ENCODE measurements at places on chromosomes 12 and 14. TPM values are rescaled to one million over a fixed set of nuclear protein-coding genes. Genes with fewer than 3 reads are reported as not detected.

The GLT1D1 gene
- total RNA-seq: 0.19 TPM

DNA sequence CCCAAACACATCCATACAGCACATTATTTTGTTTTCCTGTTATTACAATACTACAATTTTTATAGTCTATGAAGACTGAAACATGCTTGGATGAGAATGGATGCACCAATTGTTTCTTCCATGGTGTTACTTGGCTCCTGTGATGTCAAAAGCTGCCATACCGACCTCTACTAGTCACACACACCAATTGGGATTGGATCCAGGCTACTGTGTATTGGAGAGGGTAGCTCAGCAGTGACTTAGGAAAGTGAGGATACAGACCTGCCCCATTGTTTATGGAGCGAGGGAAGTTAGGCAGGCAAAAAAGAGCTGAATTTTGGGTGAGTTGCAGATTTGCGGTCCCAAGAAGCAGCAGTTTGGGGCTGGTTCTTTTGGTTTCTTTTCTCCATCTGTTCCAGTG lies 30.8 kb upstream of the AKAP6 start:
- no peaks in the 10 kb centered on the region for H3K27me3 ChIP-seq
- no peak overlapping the region for H3K27ac ChIP-seq
- H3K36me3 ChIP-seq: no peaks in the 10 kb centered on the region
- no peak for DNase-seq
- no peaks in the 10 kb centered on the region for H3K4me1 ChIP-seq

- no peak overlapping the region for H3K27ac ChIP-seq
- no peaks in the 10 kb centered on the region for H3K36me3 ChIP-seq
- no peak for DNase-seq
- no peaks in the 10 kb centered on the region for H3K4me1 ChIP-seq
Measured at GRCh38 chr14:73599499-73599898, 7.8 kb downstream of the ACOT4 start.

GRCh38 chr12:65868878-65869277 lies 44.6 kb downstream of the HMGA2 start:
- no peak overlapping the region for H3K27ac ChIP-seq
- no peak overlapping the region for H3K4me3 ChIP-seq
- no peaks in the 10 kb centered on the region for H3K27me3 ChIP-seq
- no peaks in the 10 kb centered on the region for H3K36me3 ChIP-seq

The A2M gene
- 58.7 TPM for total RNA-seq

- H3K27ac ChIP-seq: no peak overlapping the region
- no peaks in the 10 kb centered on the region for H3K27me3 ChIP-seq
- H3K4me1 ChIP-seq: peaks cover 15% of the 10 kb centered on the region
- no peaks in the 10 kb centered on the region for H3K36me3 ChIP-seq
- H3K4me3 ChIP-seq: peak overlapping the region; percentile 83
Measured at GRCh38 chr12:107761502-107761904, 566 bp upstream of the PRDM4 start.

DNA sequence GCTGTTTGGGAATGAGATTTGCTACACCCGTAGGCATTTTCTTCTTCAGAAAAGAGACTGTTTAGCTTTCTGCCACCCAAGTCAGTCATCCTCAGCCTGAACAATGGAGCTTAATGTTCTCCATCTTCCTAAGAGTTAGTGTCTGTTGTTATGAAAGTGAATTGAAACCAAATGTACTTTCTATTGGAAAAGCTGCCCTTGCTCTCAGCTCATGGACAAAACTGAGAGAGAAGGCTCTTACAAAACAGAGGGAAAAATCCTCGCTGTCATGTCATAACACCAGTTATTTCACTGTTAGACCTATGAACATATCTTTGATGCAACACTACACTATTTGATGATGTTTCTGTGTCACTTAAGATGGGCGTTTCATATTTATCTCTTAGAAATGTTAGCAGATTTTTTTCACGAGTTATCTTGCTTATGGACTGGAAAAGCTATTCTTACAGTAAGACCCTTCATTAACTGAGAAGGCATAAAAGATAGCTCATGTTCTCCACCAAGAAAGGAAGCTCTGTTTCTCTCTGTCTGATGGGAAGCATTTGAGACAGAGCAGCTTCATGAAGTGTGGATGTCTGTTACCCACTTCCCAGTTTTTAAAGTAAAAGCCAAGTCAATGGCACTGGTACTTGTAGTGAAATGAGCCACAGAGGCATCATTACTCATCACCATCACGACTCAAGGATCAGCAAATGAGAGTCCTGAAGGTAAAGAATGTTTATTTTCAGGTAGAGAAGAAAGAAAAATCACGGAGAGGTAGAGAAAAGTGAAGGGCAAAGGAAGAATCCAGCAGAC lies 483.9 kb downstream of the ZFP36L1 start:
- DNase-seq: no peak
- no peaks in the 10 kb centered on the region for H3K27me3 ChIP-seq
- peak overlapping the region; percentile 86 for H3K27ac ChIP-seq
- no peak overlapping the region for H3K4me3 ChIP-seq
- no peaks in the 10 kb centered on the region for H3K36me3 ChIP-seq

DNA sequence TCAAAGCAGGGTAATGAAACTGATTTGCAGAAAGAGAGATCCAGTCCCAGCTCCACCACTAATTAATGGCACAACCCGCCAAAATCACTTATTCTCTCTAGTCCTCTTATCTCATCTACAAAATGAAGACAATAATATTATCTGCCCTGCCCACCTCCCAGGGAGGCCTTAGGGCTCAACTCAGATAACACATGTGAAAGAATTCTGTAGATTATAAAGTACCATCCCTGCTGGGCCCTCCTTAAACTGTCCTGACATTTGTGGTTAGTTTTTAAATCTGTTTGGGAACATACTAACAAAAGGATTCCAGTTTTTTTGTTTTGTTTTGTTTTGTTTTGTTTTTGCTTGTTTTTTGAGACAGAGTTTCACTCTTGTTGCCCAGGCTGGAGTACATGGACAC lies 7.3 kb downstream of the POMT2 start:
- H3K27ac ChIP-seq: no peak overlapping the region
- no peaks in the 10 kb centered on the region for H3K27me3 ChIP-seq
- H3K4me1 ChIP-seq: no peaks in the 10 kb centered on the region
- H3K4me3 ChIP-seq: no peak overlapping the region

The MGP gene
- 82.5 TPM for total RNA-seq

GRCh38 chr12:105733579-105733978 lies 403.1 kb downstream of the C12orf75 start:
- H3K36me3 ChIP-seq: no peaks in the 10 kb centered on the region
- no peak overlapping the region for H3K27ac ChIP-seq
- no peaks in the 10 kb centered on the region for H3K4me1 ChIP-seq
- no peaks in the 10 kb centered on the region for H3K27me3 ChIP-seq
- no peak overlapping the region for H3K4me3 ChIP-seq

The CCDC177 gene
- not detected for total RNA-seq

- no peaks in the 10 kb centered on the region for H3K36me3 ChIP-seq
- H3K27me3 ChIP-seq: no peaks in the 10 kb centered on the region
- H3K27ac ChIP-seq: no peak overlapping the region
- no peak for DNase-seq
- no peak overlapping the region for H3K4me3 ChIP-seq
Measured at GRCh38 chr12:52805000-52805399, 8.9 kb downstream of the KRT4 start.

DNA sequence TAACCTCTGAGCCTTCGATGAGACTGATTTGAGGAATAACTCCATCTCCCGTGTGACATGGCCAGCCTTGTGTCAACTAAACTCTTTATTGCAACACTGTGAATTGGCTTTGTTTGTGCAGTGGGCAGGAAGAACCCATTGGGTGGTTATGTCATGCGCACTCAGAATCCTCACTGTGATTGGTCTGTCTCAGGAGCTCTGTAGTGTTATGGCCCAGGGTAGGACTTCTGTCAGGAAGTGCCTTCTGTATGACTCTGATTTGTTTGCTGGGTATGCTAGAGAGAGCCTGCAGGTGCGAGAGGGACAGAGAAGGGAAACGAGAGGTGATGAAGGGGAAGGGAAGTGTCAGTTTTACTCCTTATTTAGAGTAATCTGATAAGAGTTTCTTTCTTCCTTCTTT lies 71.5 kb upstream of the DCD start:
- no peaks in the 10 kb centered on the region for H3K36me3 ChIP-seq
- no peaks in the 10 kb centered on the region for H3K27me3 ChIP-seq
- H3K4me1 ChIP-seq: no peaks in the 10 kb centered on the region
- no peak overlapping the region for H3K4me3 ChIP-seq

DNA sequence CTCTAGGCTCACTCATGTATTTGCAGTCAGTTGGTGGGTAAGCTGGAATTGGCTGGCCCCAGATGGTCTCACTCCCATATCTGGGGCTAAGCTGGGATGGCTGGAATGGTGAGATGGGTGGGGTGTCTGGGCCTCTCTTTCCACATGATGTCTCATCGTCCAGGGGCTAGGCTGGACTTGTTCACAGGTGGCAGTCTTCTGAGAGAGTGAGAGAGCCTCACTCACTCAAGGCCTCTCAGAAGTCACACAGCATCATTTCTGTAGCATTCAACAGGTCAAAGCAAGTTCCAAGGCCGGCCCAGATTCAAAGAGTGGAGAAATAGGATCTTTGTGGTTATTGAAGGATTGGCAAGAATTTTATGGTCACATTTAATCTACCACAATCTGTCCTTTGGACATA lies 102.7 kb downstream of the UNC79 start:
- H3K27ac ChIP-seq: no peak overlapping the region
- H3K36me3 ChIP-seq: no peaks in the 10 kb centered on the region
- no peak for DNase-seq

DNA sequence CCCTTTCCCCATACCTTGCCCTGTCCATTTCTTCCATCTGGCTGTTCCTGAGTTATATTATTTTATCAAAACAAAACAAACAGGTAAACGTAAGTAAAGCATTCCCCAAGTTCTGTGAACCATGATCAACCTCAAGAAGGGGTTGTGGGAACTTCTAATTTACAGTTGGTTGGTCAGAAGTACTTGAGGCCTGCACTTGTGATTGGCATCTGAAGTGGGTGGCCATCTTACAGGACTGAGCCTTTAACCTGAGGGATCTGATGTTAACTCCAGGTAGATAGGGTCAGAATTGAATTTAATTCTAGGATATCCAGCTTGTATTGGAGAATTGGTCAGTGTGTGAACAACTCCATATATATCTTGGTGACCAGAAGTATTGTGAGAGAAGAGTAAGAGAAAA lies 77.0 kb downstream of the DIO2 start:
- no peak overlapping the region for H3K4me3 ChIP-seq
- no peak overlapping the region for H3K27ac ChIP-seq
- no peaks in the 10 kb centered on the region for H3K36me3 ChIP-seq
- DNase-seq: no peak

DNA sequence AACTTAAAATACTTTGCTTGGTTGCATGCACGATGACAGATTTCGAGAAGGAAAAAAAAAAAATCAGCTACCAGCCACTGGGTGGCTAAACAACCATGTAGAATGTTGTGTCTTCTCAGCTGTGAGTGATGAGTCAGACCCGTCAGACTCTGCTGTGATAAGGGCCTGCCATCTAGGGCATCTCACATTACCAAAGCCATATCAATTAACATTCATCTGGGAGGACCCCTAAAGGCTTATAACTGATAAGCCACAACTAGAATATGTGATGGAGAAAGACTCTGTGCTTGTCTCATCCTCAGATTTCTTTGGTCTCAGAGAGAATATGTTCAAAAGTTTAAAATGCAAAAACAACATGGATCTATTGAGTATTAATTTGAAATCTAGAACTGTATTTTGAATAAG lies 111.5 kb downstream of the PAX9 start:
- no peaks in the 10 kb centered on the region for H3K36me3 ChIP-seq
- no peak overlapping the region for H3K27ac ChIP-seq
- DNase-seq: no peak
- no peak overlapping the region for H3K4me3 ChIP-seq
- no peaks in the 10 kb centered on the region for H3K4me1 ChIP-seq

DNA sequence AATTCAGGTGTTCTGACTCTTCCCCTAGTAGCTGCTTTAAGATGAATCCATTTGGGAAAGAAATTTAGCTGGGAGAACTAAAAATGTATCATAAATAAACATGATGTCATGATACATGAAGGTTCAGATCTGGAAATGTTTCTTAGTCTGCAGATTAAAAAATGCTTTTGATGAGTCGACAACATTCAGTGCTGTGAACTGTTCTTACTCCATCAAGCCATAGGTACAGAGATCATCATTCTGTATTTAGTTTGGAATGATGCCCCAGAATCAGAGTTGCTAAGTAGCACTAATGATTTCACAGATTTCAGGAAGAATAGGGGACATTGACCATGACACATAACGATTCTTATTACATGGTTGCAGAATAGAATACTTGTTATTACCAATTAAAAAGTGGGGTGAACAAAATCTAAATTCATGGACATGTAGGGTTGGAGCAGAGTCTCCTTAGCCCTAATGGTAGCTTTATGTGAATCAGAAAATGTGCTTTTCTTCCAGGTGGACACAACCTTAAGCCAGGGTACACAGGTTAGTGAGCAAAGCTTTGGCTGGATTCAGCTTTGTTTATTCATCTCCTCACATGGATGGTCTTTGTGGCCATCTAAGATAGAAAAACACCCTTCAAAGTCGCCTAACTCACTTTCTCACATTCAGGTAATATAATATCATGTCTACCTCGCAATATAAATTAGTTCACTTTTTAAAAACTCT lies 205.4 kb upstream of the SEL1L start:
- H3K36me3 ChIP-seq: no peaks in the 10 kb centered on the region
- no peaks in the 10 kb centered on the region for H3K27me3 ChIP-seq
- no peaks in the 10 kb centered on the region for H3K4me1 ChIP-seq
- no peak overlapping the region for H3K27ac ChIP-seq
- DNase-seq: no peak
- no peak overlapping the region for H3K4me3 ChIP-seq

DNA sequence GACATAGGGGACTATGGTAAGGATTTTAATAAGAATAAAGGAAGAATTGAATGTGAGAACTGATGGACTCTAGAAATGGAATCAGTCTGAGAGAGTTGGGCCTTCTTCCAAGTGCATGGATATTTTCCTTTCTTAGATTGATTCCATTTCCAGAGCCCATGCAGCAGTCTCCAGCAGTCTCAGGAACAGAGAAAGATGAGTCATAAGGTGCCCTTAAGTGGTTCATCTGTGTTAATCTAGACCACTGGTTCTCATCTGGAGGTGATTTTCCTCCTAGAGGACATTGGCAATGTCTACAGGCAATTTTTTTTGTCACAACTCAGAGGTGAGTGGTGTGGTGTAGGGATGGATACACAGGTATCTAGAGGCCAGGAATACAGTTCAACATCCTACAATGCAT lies 25.9 kb downstream of the TRIM9 start:
- no peaks in the 10 kb centered on the region for H3K27me3 ChIP-seq
- no peaks in the 10 kb centered on the region for H3K36me3 ChIP-seq
- no peaks in the 10 kb centered on the region for H3K4me1 ChIP-seq
- no peak for DNase-seq
- no peak overlapping the region for H3K27ac ChIP-seq

- H3K27ac ChIP-seq: peak overlapping the region; percentile 25
- H3K36me3 ChIP-seq: no peaks in the 10 kb centered on the region
- peaks cover 12% of the 10 kb centered on the region for H3K4me1 ChIP-seq
- peak overlapping the region; percentile 74 for H3K4me3 ChIP-seq
Measured at GRCh38 chr12:3365463-3366411, 125.3 kb upstream of the PRMT8 start.

The DCP1B gene
- 5.3 TPM for total RNA-seq

- H3K36me3 ChIP-seq: no peaks in the 10 kb centered on the region
- DNase-seq: no peak
- no peak overlapping the region for H3K4me3 ChIP-seq
Measured at GRCh38 chr12:50110127-50110761, 1.8 kb upstream of the COX14 start.

All from pancreas (tissue), 10 donors.